A673 (cell line): ENCODE measurements at places on chromosomes 3 and 15. TPM values are rescaled to one million over a fixed set of nuclear protein-coding genes. Genes with fewer than 3 reads are reported as not detected.

The PAQR9 gene
- total RNA-seq = 0.19 and 0.28 TPM in 2 replicates

DNA sequence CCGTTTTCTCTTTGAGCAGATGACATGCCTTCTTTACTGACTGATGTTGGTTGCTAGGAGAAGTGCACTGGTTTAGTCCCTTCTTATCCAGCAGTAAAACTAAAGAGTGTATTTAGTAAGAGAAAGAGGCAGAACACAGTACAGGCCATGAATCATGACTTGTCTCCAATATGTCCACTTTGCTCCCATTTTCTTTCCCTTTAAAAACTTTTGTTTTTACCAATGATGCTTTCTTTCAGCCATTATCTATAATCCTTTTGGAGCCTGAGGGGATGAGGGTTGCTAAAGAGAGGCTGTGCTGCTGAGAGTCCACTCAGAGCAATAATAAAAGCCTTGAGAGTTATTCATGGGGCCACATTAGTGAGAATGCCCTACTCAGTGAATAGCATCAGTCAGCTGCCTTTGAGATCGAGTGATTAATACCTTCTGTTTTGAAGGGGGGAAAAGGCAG lies 12.2 kb downstream of the ROBO2 start:
- no peaks in the 10 kb centered on the region for H3K27me3 ChIP-seq
- H3K4me1 ChIP-seq = peaks cover 40% of the 10 kb centered on the region
- no peak overlapping the region for H3K27ac ChIP-seq
- no peaks in the 10 kb centered on the region for H3K36me3 ChIP-seq
- no peak overlapping the region for H3K4me3 ChIP-seq
- no peak for DNase-seq

DNA sequence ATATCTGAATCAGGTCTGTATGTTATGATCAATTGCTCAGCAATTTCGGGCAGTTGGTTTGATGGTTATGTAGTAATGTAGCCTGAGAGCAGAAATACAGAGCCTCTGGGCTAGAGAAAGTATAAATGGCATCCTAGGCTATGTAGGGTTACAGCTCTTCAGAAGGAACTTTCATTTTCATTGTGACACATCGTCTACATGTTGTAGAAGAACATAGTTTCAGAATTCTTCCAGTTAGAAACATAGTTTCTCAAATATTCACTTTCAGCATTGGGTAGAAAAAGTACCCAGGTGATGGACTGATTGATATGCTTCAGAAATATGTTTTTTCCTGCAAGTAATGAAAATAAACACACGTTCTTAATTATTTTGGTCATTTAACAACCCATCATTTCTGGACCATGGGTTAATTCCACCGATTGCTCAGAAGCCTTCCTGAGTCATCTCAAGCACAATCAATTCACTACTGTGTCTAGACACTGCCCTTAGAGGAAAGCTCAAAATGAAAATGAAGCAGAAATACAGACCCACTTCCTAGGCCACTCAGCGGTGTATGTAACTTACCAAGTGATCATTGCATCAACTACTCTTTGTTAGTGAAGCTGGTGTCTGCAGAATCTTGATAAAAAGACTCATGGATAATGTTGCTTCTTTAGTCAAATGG lies 88.8 kb upstream of the TSEN2 start:
- peaks cover 14% of the 10 kb centered on the region for H3K27me3 ChIP-seq
- no peak for DNase-seq
- H3K27ac ChIP-seq = no peak overlapping the region
- H3K4me1 ChIP-seq = peaks cover 36% of the 10 kb centered on the region

GRCh38 chr3:73529308-73530021 lies 95.3 kb downstream of the PDZRN3 start:
- H3K27me3 ChIP-seq = no peaks in the 10 kb centered on the region
- H3K4me3 ChIP-seq = no peak overlapping the region
- no peak overlapping the region for H3K27ac ChIP-seq
- no peak for DNase-seq
- no peaks in the 10 kb centered on the region for H3K4me1 ChIP-seq

The MAGEF1 gene
- 47.6 and 51.2 TPM in 2 replicates for total RNA-seq

The RTP4 gene
- not detected in 2 replicates for total RNA-seq

DNA sequence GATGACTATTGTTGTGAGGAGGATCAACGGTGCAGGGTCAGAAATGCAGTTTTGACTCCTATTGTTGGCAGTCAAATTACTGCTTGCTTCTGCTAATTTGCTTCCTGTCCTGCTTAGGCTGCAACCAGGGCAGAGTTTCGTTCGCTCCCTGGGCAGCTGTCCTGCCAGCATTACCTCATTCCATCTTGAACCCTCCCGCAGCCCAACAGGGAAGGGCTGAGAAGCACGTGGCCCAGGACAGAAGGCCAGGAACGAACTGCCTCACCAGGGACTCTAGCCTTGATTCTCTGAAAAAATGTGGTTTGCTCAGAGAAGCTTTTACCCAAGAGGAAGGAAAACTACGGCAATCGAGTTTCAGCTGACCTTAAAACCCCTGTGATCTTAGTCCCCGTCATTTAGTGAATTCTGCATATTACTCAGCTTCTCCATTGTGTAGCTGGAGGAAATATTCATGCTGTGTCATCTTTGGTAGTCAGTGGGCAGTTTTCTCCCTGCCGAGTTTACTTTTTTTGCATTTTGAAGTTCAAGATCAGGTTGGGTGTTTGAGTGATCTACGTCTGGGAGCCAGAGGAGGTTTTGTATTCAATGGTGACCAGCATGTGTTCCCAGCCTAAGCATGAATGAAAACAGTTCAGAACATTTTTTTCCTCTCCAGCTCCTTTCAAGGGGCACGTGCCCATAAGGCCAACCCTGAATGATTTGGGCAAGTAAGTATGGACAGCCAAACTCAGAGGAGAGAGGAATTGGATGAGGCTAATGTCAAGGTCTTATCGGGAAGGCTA lies 23.0 kb downstream of the TLNRD1 start:
- no peak overlapping the region for H3K27ac ChIP-seq
- no peaks in the 10 kb centered on the region for H3K27me3 ChIP-seq
- H3K4me1 ChIP-seq = no peaks in the 10 kb centered on the region

The IQCF5 gene
- total RNA-seq = not detected in 2 replicates

GRCh38 chr15:78988361-78988911 lies 43.6 kb upstream of the CTSH start:
- DNase-seq = no peak
- no peaks in the 10 kb centered on the region for H3K27me3 ChIP-seq
- H3K4me3 ChIP-seq = no peak overlapping the region

GRCh38 chr3:38383156-38383875 lies 36.7 kb downstream of the XYLB start:
- no peak for DNase-seq
- no peaks in the 10 kb centered on the region for H3K4me1 ChIP-seq
- H3K27me3 ChIP-seq = no peaks in the 10 kb centered on the region
- H3K4me3 ChIP-seq = no peak overlapping the region
